ENCODE measurements at places on chromosomes 5 and 9.

DNA sequence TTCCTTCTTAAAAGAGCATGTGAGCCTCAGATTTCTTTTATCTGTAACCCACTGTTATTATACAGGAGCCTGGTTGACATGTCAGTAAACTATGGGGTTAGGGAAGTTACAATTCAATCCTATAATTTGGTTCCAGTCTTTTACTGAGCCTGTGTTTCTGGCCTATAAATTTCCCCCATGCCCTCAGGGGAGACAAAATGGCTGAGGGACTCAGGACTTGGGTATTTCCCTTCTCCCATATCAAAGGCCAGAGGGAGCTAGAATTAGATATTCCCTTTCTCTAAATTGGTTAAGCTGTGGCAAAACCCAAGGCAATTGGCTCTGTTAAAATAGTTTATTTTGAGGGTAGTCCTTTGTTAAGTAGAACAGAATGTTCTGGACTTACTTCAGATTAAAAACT is 823.2 kb downstream of the TLE1 start:
- DNase-seq = no peak

GRCh38 chr5:115084246-115084793 is 85.4 kb downstream of the TRIM36 start:
- DNase-seq = no peak

DNA sequence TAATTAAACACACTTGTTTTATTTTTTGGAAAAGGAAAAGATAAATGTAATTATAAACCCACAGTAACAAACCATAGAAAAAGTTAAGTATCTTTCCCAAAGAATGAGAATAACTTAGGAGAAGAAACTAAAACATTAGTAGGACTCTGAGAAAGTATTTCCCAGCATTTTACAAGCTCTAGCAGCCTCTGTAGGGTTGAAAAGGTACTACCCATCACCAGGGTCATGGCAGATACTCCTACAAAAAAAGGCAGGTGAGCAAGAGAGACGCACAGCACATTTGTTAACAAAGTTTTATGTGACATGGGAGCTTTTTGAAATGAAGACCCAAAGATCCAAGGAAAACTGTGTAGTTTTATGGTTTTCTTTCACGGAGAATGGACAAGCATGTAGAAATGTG is 77.7 kb upstream of the FAM169A start:
- no peak for DNase-seq

DNA sequence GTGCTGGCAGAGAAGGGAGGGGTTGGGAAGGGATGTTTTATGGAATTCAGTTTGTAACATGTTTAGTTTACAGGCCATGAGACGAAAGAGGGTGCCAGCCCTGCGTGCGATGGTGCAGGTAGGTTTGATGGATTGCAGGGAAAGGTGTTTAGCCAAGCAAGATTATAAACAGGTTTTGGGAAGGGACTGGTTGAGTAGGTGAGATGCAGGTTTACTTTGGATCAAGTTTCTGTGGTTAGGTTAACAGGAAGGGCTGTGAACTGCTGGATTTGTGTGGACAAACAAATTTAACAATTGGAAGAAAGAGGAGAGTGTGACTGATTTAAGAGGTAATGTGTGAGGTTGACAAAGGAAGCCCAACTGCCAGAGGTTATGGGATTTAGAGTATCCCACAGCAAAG is 32.6 kb upstream of the GPX3 start:
- DNase-seq = no peak

GRCh38 chr9:14616188-14616982 is 76.8 kb downstream of the ZDHHC21 start:
- DNase-seq = peak; percentile 50
